ENCODE measurements at places on chromosomes 13 and 19.

GRCh38 chr13:36430247-36431203, 1.8 kb upstream of the CCNA1 start:
- DNase-seq = no peak

DNA sequence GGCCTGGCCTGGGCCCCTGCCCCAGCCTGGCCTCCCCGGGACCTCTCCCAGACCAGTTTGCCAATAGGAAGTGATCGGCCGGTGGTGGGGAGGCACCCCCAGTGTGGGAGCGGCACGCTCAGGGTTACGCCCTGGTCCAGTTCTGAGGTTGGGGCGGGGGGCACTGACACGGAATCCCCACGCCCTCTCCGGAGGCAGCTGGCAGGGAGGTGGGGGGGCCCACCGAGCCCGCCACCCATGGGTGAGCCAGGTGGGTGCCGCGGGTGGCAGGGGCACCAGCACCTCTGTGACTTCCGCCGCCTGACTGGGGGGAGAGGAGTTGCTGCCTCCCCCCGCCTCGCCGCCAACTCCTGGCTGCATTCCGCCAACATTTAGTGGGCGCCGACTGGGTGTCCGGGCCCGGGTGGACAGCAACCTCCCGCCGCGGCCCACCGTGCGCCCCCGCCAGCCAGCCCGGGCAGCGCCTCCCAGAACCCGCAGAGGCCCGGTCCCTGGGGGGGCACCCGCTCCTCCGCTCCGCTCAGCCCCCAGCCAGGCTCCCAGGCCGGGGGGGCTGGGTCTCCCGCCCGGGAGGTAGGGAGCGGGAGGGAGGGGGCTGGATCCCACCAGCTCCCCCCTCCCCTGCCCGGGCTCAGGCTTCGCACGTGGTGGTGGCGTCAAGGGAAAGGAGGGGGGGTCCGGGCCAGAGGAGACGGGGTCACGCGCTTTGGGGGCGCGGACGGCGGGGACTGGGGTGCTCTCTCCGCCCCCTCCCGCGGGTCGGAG, 2.0 kb downstream of the ZBTB7A start:
- DNase-seq = no peak

GRCh38 chr13:85461621-85462020, 337.6 kb downstream of the SLITRK6 start:
- no peak for DNase-seq

- no peak for DNase-seq
Measured at GRCh38 chr19:42140125-42140754, 8.0 kb upstream of the POU2F2 start.

DNA sequence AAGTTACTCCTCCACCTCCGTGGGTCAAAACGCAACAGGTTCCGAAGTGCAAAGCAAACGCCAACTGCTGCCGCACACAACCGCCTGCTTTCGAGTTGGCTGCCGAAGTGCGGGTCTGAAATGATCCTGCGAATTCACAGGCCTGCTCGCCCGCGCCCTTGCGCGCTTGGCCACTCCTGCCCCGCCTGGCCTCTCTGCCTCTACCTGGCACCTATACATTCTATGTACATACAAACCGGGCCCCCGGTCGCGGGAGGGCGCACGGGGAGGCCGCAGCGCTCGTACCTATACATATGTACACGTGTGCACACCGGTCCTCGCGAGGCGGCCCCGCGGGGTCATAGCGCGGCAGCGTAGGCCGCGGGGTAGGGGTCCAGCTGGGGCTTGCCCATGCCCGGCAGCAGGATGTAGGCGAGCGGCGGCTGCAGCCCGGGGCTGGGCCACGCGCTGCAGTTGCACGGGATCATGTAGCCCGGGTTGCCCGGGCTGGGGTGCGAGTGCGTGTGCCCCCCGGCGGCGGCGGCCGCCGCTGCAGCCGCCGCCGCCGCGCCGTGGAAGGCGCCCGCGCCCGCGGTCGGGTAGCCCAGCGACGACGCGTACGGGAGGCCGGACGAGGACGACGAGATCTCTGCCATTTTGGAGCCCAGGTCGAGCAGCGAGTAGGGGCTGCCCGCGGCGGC, 1.3 kb downstream of the SOX21 start:
- no peak for DNase-seq

DNA sequence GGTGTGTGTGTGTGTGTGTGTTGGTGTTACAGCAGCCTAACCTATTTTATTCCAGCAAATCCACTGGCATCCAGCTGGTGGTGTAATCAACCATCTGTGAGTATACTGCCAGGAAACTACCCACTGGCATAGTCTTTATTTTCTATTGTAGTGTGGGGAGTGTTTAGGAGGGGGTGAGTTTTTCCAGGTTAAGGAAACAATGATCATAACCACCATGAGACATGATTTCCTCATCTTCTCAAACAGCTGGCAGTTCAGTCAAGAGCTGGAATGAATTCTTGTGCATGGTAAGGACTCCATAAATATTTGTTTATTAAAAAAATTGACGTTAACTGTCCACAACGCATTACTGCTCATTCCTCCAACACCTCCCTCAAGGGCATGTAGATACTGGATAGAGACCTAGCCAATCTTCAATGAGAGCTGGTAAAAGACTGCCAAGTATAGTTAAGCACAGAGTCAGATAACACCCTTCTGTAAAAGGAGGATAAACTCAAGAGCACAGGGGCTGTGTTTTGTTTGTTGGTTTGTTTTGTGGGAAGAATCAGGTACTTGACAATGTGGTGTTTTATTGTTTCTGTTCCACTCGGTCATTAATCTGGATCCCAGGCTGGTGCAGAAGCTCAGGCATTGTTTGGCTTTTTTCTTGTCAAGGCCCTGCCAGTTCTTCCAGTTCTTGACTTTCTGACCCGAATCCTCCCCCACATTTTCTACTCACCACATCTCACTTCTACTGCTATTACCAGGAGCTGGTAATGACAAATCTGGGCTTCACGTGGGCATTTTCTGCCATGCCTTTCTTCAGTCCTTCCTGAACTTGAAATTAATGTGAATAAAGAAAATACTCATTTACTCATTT, 31.6 kb upstream of the SLC46A3 start:
- DNase-seq = no peak

- DNase-seq = no peak
Measured at GRCh38 chr13:26400545-26400944, 146.6 kb downstream of the CDK8 start.

DNA sequence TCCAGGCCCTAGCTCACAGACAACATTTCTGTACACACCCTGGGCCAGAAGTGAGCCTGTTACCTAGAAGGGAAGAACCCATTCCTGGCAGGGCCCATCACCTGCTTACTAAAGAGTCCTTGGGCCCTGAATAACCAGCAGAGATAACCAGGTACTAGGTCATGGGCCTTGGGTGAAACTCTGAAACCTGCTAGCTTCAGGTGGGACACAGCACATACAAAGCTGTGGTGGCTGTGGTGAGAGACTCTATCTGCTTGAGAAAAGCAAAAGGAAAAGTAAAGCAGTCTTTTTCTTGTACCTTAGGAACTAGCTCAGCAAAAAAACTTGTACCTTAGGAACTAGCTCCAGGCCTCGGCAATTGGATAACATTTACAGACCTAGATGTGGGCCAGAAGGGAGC, 1895.9 kb upstream of the PCDH20 start:
- no peak for DNase-seq

DNA sequence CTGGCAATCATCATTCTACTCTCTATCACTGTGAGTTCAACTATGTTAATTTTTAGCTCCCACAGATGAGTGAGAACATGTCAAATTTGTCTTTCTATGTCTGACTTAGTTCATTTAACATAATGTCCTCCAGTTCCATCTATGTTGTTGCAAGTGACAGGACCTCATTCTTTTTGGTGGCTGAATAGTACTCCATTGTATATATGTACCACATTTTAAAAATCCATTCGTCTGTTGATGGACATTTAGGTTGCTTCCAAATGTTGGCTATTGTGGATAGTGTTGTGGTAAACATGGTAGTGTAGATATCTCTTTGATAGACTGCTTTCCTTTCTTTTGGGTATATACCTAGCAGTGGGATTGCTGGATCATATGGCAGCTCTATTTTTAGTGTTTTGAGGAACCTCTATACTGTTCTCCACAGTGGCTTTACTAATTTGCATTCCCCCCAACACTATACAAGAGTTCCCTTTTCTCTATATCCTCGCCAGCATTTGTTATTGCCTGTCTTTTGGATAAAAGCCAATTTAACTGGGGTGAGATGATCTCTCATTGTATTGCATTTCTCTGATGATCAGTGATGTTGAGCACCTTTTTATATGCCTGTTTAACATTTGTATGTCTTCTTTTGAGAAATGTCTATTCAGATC, 124.1 kb downstream of the PCCA start:
- no peak for DNase-seq

DNA sequence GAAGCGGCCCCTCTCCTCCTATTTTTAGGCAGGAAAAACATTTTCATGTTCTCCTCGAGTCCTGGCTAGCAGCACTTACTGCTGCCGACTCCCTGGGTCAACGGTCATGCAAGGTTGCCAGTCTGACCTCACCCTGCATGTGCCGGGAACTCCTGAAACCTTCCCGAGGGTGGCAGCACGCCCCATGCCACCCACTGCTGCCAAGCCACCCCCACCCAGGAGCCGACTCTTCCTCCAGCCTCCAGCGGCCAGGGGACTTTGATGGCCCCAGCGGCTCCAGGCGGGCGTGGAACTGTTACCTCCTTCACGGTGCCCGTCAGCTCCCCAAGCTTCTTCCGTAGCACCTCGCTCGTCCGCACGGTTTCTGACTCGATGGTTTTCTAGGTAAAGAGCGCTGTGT, 8.7 kb downstream of the TIMM44 start:
- DNase-seq = no peak

- peak; percentile 86 for DNase-seq
Measured at GRCh38 chr19:58554494-58555368, at the start of gene CHMP2A. CHMP2A (minus strand) TSS chr19:58555105; CDS start chr19:58554212, 893 bp downstream.

GRCh38 chr13:109700176-109700575, 86.2 kb downstream of the IRS2 start:
- DNase-seq = no peak
